ENCODE measurements at places on chromosomes 1 and 21. TPM values are rescaled to one million over a fixed set of nuclear protein-coding genes. Genes with fewer than 3 reads are reported as not detected.

Gene LSS
- total RNA-seq, result 108 TPM

- no peak for DNase-seq
- no peaks in the 10 kb centered on the region for H3K36me3 ChIP-seq
- no peaks in the 10 kb centered on the region for H3K27me3 ChIP-seq
- H3K27ac ChIP-seq, result no peak overlapping the region
- no peak overlapping the region for H3K4me3 ChIP-seq
- no peaks in the 10 kb centered on the region for H3K4me1 ChIP-seq
Observed at GRCh38 chr1:174584071-174584470, 136.3 kb downstream of the GPR52 start.

DNA sequence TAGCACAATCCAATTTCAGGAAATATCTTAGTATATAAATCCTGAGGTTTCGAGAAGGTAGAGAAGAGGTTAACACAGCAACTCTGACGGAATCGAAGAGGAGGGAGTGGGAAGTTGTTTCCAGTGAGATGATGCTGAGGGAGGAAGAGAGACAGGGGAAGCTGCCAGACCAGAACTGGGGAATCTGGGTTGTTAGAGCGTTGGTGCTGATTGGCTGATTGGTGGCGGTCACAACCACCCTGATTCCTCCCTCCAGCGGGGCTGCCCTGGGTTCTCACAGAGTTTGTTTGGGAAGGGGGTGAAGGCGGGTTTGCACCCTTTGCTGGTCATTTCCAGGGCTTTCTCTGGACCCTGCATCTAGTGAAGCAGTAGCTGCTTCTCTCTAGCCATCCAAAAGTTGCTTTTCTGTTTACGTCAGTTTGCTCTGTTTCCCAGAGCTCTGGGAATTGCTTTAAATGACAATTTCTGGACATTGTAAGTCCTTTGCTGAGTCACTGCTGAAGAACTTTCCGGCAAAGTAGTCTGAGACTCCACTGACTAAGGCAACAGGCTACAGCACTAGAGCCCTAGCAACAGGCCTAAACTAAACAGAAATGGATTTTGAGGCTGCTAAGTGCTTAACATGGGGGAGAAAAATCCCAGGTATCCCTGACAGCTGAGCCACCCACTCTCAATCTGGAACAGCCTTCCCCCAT is 90.1 kb downstream of the TENT5C start:
- no peak overlapping the region for H3K4me3 ChIP-seq
- H3K27me3 ChIP-seq, result no peaks in the 10 kb centered on the region
- H3K36me3 ChIP-seq, result no peaks in the 10 kb centered on the region
- peaks cover 5% of the 10 kb centered on the region for H3K4me1 ChIP-seq
- DNase-seq, result no peak

Gene HLX
- 14.9 TPM for total RNA-seq

Gene B3GALNT2
- total RNA-seq, result 20.1 TPM

GRCh38 chr1:20978413-20978812 is 191.3 kb upstream of the HP1BP3 start:
- no peak overlapping the region for H3K27ac ChIP-seq
- H3K4me1 ChIP-seq, result peaks cover 4% of the 10 kb centered on the region
